ENCODE measurements at places on chromosomes 4 and X. TPM values are rescaled to one million over a fixed set of nuclear protein-coding genes. Genes with fewer than 3 reads are reported as not detected.

The TMEM271 gene
- total RNA-seq = not detected

The PDLIM5 gene
- total RNA-seq = 43.1 TPM

The CXorf49 gene
- total RNA-seq = not detected

The RNF150 gene
- total RNA-seq = 0.55 TPM

Data from A549 treated with ZK216348 at 1 μM for 4 hours (cell line).